ENCODE measurements at places on chromosomes 5 and 9.

GRCh38 chr5:127801751-127802476, 98.7 kb downstream of the CCDC192 start:
- no peak for DNase-seq

GRCh38 chr9:91844701-91845291, 105.2 kb downstream of the ROR2 start:
- no peak for DNase-seq

DNA sequence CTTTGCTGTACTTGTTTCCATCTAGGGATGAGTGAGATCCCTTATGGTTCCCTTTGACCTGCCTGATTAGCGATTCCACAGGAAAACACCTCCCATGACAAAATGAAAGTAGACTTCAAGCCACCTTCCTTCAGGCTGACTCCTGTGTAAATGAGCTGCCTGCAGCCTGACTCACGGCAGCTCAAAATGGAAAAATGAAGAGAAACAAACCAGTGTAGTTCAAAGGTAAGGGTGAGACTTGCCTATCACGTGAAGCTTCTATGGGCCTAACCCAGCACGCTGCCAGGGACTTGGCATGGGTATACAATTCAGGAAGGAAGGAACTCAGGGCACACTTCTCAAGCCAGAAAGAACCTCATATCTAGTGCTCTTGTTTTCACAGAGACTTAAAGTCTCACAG, 110.1 kb upstream of the LRRTM2 start:
- DNase-seq, result no peak

DNA sequence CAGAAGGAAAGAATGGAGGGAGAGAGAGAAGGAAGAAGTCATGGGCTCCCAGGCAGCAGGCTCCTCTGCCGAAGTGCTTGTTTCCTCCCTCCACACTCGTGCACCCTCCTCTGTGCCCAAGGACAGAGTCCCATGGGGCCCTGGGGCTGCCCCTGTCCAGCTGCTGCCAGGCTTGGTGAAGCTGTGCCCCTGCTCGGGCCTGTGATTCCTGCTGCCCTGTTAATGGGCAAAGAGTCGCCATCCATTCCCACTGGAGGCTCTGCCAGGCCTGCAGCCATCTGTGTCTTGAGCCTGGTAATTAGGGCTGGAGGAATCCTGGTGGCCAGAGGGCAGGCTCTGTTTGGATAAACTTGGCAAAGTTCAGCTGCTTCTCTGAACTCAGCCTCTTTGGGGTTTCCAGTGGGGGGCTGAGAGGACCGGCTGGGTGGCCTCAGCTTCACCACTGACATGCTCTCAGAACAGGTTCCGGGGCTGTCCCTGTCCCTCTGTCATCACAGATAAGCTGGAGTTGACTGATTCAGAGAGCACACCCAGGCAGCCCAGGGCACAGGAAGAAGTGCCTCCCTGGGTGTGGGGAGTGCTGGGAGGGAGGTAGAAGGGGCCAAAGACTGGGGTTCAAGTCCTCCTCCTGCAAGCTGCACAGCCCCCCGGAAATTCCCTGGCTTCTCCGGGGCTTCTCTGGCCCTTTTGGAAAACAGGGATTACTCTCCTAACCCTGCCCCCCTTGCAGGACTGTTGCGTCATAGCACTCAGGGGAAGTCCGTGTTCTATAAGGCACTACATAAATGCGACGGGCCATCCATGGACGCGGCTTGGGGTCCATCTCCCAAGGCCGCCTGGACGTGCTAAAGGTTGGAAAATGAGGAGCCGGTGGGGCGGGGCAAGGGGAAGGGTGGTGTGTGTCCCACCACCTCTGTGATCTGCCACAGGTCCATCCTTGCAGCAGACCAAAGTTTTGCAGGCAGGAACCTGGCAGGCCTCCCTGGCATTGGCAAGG, 154.8 kb downstream of the PAX5 start:
- DNase-seq, result no peak
